Gastroesophageal sphincter (tissue), 4 donors: ENCODE measurements at places on chromosomes 5 and 9.

DNA sequence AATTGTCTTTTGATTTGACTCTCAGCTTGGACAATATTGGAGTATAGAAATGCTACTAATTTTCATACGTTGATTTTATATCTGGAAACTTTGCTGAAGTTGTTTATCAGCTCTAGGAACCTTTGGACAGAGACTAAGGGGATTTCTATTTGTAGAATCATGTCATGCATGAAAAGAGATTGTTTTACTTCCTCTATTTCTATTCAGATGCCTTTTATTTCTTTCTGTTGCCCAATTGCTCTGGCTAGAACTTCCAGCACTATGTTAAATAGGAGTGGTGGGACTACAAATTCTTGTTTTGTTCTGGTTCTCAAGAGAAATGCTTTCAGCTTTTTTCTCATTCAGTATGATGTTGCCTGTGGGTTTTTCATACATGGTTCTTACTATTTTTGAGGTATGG lies 112.8 kb upstream of the CDH12 start:
- no peak for ATAC-seq

DNA sequence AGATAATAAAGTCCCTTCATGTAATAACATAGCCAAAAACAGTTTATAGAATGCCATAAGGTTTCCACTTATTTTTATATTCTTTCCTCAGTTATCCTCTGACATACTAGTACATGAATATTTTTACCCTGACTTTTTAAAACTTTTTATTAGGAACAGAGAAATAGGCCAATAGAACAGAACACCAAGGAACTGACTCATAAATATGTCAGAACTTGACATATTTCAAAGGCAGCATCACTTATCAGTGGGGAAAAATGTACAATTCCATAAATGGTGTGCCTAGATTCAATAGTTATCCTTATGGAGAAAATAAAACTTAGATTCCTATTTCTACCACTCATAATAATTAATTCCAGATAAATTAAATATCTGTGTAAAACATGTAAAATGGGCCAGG lies 9.4 kb downstream of the STARD4 start:
- no peak for ATAC-seq

- no peak for ATAC-seq
These were observed 37.7 kb downstream of the TNC start for GRCh38 chr9:115080242-115080641.

DNA sequence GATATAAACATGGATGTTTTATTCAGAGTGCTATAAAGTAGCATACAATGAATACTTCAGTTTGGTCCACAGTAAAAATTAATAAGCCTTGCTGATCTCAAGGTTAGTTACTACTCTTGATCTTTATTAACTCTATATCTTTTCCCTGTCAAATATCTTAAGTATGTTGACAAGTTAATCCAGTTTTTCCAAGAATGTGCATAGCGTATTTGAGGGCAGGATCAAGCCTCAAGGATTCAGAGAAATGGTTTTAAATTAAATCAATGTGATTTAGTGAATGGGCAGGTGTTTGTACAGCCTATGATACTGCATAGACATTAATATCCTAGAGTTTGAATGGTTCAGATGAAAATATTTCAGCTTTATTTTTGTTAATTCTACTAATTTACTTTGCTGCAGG lies 20.7 kb downstream of the MATR3 start:
- ATAC-seq: no peak

GRCh38 chr5:134029156-134029555 lies 24.4 kb upstream of the VDAC1 start:
- no peak for ATAC-seq

DNA sequence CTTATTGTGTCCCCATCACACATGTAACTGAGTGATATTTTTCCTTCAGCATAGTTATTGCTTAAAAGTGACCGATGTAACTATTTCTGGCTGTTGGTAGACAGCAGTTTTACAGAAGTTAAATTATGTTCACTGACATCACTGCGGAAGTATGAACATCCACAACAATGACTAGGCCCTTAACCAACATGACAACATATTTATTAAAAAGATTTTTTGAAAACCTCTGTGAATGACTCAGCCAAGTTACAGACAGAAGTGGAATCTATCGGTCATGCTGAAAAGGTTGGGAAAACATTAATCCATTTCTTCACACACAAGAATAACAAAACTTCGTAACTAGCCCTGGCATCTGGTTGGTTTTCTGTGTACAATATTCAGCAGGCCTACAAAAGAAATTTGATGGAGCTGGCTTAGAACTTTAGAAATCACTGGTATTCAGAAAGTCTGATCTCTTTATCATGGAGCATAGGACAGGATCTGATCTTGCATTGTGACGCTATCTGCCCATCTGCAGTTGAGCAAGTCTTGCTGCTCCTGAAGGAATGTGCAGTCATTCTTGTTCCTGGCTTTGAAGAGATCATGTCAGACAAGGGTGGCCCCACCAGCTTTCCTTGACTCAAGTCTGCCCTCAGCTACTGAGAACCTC lies 6.5 kb downstream of the GLIS3 start:
- peak; percentile 70 for ATAC-seq

- no peak for ATAC-seq
These were observed 323.1 kb upstream of the DAP start for GRCh38 chr5:11084111-11084510.

- no peak for ATAC-seq
These were observed 24.0 kb upstream of the VCAN start for GRCh38 chr5:83447533-83447932.
